T-helper 9 cell (primary cell): ENCODE measurements at places on chromosomes 1 and 21.

GRCh38 chr1:63602629-63603028 lies 9.4 kb downstream of the PGM1 start:
- DNase-seq: no peak

DNA sequence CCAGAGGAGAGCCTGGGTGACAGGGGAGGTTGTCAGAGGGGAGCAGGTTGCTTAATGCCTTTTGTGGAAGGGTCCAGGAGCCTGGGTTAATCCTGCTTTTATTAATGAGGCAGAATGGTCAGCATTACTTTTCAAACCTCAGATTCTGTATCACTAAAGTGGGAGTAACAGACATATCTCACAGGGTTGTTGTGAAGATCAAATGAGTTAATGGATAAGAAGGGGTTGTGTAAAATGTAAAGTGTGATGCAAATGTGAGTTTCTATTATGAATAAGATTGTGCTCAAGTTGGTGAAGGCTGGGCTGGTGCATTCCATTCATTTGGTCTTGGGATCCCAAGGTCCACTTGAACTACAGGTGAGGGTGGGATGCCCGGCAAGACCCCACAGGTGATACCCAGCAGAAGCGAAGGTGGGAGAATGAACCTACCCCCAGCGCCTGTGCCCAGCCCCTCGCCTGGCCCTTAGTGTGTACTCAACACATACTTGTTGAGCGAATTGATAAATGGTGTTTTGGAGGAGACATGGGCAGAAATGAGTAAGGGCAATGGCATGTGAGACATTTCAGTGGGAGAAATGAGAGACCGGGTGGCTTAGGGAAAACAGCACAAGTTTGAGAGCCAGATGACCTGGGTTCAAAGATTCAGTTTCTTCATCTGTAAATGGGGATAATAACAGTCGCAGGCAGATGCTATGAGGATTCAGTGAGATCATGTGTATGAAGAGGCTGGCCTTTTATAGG lies 6.2 kb downstream of the SLC26A9 start:
- DNase-seq: no peak

DNA sequence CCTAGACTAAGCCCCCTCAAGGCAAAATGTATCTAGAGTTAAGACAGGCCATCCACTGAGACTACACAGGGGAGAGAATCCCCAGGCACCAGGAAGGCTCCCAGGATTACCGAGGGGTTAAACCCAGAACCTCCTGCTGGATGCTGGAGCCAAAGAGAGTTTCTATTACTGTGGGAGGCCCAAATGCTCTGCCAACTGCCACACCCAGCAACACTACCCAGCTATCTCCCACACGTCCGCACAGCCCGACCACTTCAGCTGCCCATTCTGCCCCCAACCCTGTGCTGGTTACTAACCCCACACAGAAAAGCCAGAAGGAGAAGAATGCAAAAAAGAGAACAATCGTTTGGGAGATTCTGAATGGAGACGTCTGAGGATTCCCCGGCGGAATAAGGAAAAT lies 63.6 kb downstream of the CD46 start:
- DNase-seq: no peak

GRCh38 chr1:188476606-188477005 lies 1647.9 kb downstream of the PLA2G4A start:
- no peak for DNase-seq

- no peak for DNase-seq
Observed at GRCh38 chr1:209038735-209039134, 544.8 kb upstream of the CAMK1G start.
